ENCODE measurements at places on chromosomes 4 and X.
A peak's percentile ranks its signal among the peaks of the same experiment; 100 is the strongest.

GRCh38 chr4:176792326-176793059 is at the start of gene VEGFC:
VEGFC (minus strand) TSS chr4:176792922; CDS start chr4:176792311, 611 bp downstream.
- DNase-seq, result peak; percentile 53

- no peak for DNase-seq
These were observed 22.1 kb downstream of the CD99 start for GRCh38 chrX:2712890-2713840.

GRCh38 chrX:39753293-39753996 is 344.3 kb downstream of the BCOR start:
- no peak for DNase-seq

- no peak for DNase-seq
These were observed 407.6 kb upstream of the BOD1L1 start for GRCh38 chr4:14035076-14035475.

DNA sequence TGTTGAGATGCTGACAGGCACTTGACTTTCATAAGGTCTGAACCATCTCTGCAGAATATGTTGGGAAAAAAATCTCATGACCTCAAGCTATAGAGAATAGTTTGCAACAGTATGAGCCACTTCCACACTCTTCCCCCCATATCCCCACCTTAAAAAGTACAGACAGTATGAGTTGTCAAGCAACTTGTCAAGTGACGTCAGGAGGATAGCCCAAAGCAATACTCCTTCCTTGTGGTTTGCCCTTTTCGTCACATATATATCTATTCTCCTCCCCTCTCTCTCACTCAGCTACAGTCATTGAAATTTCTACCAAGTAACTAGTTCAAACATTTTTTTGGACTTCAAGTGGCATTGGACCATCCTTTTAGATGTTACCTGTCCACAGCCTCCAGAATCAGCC is 67.7 kb downstream of the MCF2 start:
- DNase-seq, result no peak

DNA sequence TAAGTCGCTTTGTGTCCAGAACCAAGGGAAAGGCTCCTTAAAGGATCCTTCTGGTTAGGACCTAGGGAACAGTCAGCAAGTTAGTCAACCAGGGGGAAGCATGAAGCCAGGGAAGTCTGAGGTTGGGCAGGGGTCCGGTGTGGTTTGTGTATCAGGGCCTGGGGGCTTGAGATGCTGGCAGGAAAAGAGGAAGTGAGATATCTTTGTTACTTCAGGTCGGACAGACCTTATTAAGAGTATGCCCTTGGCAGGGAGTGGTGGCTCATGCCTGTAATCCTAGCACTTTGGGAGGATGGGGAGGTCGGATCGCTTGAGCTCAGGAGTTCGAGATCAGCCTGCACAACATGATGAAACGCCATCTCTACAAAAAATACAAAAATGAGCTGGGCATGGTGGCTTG is 52.3 kb upstream of the TRPC5OS start:
- DNase-seq, result no peak

DNA sequence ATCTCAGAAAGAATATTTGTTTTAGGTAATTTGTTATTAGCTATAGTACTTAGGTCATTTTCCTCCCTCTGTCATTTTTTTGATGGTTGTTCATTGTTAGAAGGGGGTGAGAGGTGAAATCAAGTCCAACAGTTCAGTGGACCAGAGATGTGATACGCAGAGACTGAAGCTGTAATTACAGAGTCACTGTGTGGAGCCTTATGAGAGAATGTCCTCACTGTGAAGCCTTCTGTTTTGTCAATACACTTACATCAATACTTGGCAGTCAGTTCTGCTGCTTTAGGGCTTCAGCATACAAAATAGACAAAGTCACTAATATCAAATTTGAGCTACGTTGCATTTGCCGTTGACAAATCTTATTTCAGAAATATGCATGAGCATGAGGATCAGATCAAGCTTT is 692.5 kb downstream of the C4orf33 start:
- no peak for DNase-seq

DNA sequence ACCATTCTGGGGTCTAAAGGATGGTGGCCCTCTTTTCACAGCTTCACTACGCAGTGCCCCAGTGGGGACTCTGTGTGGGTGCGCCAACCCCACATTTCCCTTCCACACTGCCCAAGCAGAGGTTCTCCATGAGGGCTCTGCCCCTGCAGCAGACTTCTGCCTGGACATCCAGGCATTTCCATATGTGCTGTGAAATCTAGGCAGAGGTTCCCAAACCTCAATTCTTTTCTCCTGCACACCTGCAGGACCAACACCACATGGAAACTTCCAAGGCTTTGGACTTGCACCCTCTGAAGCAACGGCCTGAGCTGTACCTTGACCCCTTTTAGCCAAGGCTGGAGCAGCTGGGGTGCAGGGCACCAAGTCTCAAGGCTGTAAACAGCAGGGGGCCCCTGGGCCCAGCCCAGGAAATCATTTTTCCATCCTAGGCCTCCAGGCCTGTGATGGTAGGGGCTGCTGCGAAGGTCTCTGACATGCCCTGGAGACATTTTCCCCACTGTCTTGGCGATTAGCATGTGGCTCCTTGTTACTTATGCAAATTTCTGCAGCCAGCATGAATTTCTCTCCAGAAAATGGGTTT is 30.1 kb downstream of the HMGB3 start:
- DNase-seq, result no peak

DNA sequence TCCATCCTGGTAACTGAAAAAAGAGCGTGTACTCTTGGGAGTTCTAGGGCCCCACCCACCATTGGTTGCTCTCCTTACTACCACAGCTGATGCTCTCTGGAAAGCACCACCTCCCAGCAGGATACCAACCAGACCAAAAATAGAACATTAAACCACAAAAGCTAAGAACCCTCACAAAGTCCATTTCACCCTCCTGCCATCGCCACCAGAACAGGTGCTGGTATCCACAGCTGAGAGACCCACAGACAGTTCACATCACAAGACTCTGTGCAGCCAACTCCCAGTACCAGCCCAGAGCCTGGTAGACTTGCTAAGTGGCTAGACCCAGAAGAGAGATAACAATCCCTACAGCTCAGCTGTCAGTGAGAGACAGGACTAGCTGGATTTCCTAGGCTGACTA is 240.6 kb downstream of the PABPC4L start:
- no peak for DNase-seq

- no peak for DNase-seq
These were observed 103.7 kb downstream of the RBM47 start for GRCh38 chr4:40525752-40526598.

DNA sequence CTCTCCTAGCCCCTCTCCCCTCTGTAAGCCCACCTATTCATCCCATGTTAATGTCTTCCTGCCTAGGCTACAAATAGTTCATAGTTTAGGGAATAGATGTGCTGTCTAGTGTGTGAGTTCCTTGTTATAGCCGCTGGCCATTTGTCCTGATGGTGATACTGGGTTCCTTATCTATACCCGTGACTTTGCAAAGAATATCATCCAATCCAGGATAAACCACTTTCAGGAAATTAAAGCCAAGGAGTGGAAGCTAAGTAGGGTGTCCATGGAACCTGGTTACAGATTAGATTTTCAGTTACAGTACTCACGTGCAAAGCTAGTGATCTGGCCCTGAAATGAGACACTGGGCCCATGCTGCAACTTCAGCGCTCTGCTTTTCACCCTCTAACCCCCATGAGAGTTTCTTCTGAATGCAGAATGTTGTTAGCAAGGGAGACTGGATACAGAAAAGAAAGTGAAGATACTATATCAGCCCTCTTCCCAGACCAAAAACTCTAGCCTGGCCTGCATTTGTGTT is 111.4 kb downstream of the TMEM164 start:
- DNase-seq, result no peak

DNA sequence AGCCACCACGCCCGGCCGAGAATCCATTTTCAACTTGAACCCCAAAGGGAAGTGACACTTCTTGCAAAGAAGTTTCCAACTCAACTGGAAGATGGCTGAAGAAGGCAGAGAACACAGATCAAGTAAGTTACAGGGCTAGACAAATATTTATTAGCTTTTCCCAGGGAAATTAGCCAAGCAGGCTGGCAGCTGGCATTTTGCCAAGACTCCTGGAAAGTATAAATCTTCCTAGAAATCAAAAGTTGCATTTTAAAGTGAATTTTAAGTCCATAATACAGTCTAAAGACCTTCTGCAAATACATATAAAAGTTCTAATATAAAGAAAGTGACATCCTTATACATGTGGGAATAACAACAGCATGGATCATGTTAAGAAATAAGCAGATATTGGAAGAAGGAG is 3.4 kb upstream of the MRPL1 start:
- DNase-seq, result no peak

DNA sequence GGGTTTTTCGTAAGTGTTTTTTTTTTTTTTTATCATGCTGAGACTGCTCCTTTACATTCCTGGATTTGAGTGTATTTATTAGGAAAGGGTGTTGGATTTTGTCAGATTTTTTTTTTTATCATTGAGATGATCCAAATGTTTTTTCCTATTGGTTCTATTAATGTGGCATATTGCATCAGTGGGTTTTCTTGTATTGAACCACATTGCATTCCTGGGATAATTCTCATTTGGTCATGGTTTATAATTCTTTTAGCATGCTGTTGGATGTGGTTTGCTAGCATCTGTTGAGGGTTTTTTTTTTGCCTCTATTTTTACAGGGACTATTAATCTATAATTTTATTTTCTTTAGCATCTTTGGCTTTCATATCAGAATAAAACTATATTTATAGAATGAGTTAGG is 28.8 kb downstream of the COL4A5 start:
- no peak for DNase-seq

GRCh38 chr4:161133586-161134276 is 1030.1 kb downstream of the FSTL5 start:
- no peak for DNase-seq

- no peak for DNase-seq
These were observed 168.7 kb downstream of the NR3C2 start for GRCh38 chr4:148273501-148273986.

GRCh38 chr4:103634236-103634635 is 85.5 kb downstream of the TACR3 start:
- no peak for DNase-seq

GRCh38 chrX:51395480-51395809 is 62.8 kb downstream of the NUDT10 start:
- DNase-seq, result no peak

- no peak for DNase-seq
These were observed 140.1 kb upstream of the SMIM31 start for GRCh38 chr4:164613792-164614191.

GRCh38 chr4:65798498-65799127 is 128.3 kb upstream of the EPHA5 start:
- DNase-seq, result no peak

- DNase-seq, result no peak
These were observed 12.4 kb upstream of the POF1B start for GRCh38 chrX:85391878-85392238.

- DNase-seq, result no peak
These were observed 379.6 kb downstream of the ARHGAP24 start for GRCh38 chr4:85854546-85854945.

DNA sequence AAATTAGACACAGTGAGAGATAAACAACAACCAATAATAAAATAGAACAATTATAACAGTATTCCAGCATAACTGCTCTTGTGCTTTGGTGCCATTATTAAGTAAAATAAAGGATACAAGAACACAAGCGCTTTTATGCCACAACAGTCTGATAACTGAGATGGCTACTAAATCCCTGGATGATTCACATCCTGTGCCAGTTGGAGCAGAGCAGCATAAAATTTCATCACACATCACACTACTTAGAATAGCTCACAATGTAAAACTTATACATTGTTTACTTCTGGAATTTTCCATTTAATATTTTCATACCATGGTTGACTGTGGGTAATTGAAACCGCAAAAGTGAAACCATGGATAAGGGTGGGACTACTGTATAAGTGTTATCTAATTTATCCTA is 399.9 kb upstream of the CNKSR2 start:
- DNase-seq, result no peak

GRCh38 chr4:74311696-74312313 is 3.5 kb downstream of the EPGN start:
- DNase-seq, result no peak

GRCh38 chrX:118685393-118685792 is 42.0 kb upstream of the IL13RA1 start:
- DNase-seq, result no peak

DNA sequence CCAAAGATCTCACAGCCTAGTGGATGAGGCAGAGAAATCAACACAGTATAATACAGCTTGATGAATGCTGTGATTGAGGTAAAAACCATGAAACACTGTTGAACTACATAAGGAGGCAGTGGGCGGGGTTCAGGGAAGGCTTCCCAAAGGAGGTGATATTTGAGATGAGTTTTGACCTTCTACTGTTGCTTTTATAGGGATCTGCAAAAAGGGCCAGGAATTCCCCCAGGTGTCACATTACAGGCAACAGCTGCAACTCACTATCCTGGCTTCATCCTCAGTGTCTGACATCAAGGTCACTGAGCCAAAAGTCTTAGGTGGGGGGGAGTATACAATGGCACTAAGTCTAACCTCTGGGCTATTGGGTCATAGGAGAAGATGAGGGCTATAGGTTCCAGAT is 185.7 kb upstream of the NRK start:
- DNase-seq, result no peak

GRCh38 chrX:109874548-109874947 is 128.4 kb upstream of the TMEM164 start:
- no peak for DNase-seq

DNA sequence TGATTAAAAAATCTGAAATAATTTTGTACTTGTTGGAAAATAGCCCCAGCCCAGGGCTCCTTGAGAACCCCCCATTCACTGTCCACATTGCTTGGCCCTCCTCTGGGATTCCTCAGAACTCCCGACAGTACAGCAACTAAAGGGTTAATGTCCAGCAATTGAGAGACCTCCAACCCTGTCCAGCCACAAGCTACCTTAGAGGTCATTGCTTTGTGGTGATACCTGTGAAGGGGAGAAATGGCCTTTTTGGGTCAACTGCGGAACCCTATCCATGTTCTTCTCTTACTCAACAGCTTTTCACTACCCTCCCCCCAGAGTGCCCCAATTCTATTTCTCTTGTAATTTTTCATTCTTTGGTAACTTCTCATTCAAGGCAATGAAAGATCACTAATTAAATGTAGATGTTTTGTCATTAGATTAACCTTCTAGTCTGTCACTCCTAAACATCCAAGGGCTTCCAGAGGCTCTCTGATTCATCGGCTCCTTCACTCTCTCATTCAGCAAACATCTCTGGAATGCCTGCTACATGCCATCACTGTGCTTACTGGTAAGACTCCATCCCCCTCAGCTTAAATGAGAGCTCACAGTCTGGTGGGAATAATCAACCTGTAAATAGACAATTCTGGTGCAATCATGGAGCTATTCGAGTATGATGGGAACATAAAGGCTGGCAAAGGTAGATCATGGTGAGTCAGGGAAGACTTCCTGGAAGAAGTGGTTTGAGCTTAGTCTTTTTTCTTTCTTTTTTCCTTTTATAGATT is 241.4 kb upstream of the PGRMC2 start:
- DNase-seq, result no peak

- no peak for DNase-seq
These were observed 172.6 kb downstream of the FHIP1A start for GRCh38 chr4:151581570-151581969.

- DNase-seq, result no peak
These were observed 15.0 kb downstream of the TLR7 start for GRCh38 chrX:12881914-12882313.

- DNase-seq, result no peak
These were observed 255.4 kb upstream of the CXorf51A start for GRCh38 chrX:147069926-147070325.

- DNase-seq, result no peak
These were observed 168.9 kb upstream of the EDNRA start for GRCh38 chr4:147311956-147312355.
